A549 treated with Mapracorat at 1 μM for 4 hours (cell line): ENCODE measurements at places on chromosomes 5 and 9. TPM values are rescaled to one million over a fixed set of nuclear protein-coding genes. Genes with fewer than 3 reads are reported as not detected.

Gene GGTA1
- not detected in 5 replicates for total RNA-seq

Gene RACK1
- 3,085 to 3,907 TPM (median 3,262 TPM) in 5 replicates for total RNA-seq

Gene PCDHB13
- total RNA-seq: 0.04 to 0.12 TPM (median 0.05 TPM) in 5 replicates

Gene C1QTNF2
- 0.08 to 0.17 TPM (median 0.13 TPM) in 4 of 5 replicates, not detected in the other for total RNA-seq

Gene PDCD1LG2
- total RNA-seq: 0.16 to 0.29 TPM (median 0.19 TPM) in 5 replicates

Gene SLC34A3
- 0.08 to 0.28 TPM (median 0.09 TPM) in 3 of 5 replicates, not detected in the others for total RNA-seq

Gene HSD17B4
- total RNA-seq: 49.7 to 73.3 TPM (median 58.8 TPM) in 5 replicates

Gene SOWAHA
- total RNA-seq: 0.08 to 0.17 TPM (median 0.09 TPM) in 5 replicates

Gene GRIN3A
- total RNA-seq: not detected in 5 replicates

Gene TAS2R1
- not detected in 5 replicates for total RNA-seq

Gene LEAP2
- total RNA-seq: 0.46 to 1.4 TPM (median 0.90 TPM) in 5 replicates

Gene GPX8
- total RNA-seq: 30.9 to 38.0 TPM (median 34.0 TPM) in 5 replicates

Gene ARRDC1
- total RNA-seq: 45.8 to 64.4 TPM (median 54.5 TPM) in 5 replicates

Gene PRRX2
- 5.4 to 9.8 TPM (median 9.4 TPM) in 5 replicates for total RNA-seq

Gene CAAP1
- 14.9 to 25.0 TPM (median 17.6 TPM) in 5 replicates for total RNA-seq

Gene NUTM2F
- 0.06 to 0.07 TPM in 2 of 5 replicates, not detected in the others for total RNA-seq

Gene CPLANE1
- 3.0 to 6.1 TPM (median 3.7 TPM) in 5 replicates for total RNA-seq

Gene EXD3
- 4.0 to 6.6 TPM (median 6.0 TPM) in 5 replicates for total RNA-seq

Gene GAS1
- 0.05 to 0.10 TPM (median 0.08 TPM) in 4 of 5 replicates, not detected in the other for total RNA-seq

Gene RUSC2
- 24.4 to 34.4 TPM (median 34.1 TPM) in 5 replicates for total RNA-seq

Gene IFNK
- total RNA-seq: not detected in 5 replicates

Gene BARHL1
- total RNA-seq: 0.07 TPM in 1 of 5 replicates, not detected in the others

Gene CNTNAP3B
- 12.4 to 17.5 TPM (median 14.8 TPM) in 5 replicates for total RNA-seq

Gene UHRF2
- 23.2 to 31.8 TPM (median 28.3 TPM) in 5 replicates for total RNA-seq

Gene NMUR2
- total RNA-seq: 0.08 to 0.21 TPM (median 0.09 TPM) in 4 of 5 replicates, not detected in the other

Gene ADAMTS16
- 1.3 to 1.6 TPM (median 1.5 TPM) in 5 replicates for total RNA-seq

Gene CCDC171
- 0.26 to 0.40 TPM (median 0.37 TPM) in 5 replicates for total RNA-seq

Gene MLANA
- not detected in 5 replicates for total RNA-seq

Gene IFNB1
- not detected in 5 replicates for total RNA-seq

Gene IFNA13
- total RNA-seq: not detected in 5 replicates

Gene CARD6
- 2.6 to 3.5 TPM (median 3.1 TPM) in 5 replicates for total RNA-seq

Gene CCDC192
- not detected in 5 replicates for total RNA-seq

Gene AQP7
- total RNA-seq: 0.27 to 0.59 TPM (median 0.34 TPM) in 5 replicates

Gene PPP1R26
- 13.0 to 20.2 TPM (median 18.7 TPM) in 5 replicates for total RNA-seq

Gene MTAP
- 4.9 to 17.0 TPM (median 7.1 TPM) in 5 replicates for total RNA-seq

Gene PRR7
- 14.7 to 37.7 TPM (median 32.5 TPM) in 5 replicates for total RNA-seq

Gene GLRA1
- not detected in 5 replicates for total RNA-seq

Gene PCSK5
- 1.1 to 1.8 TPM (median 1.5 TPM) in 5 replicates for total RNA-seq

Gene GM2A
- total RNA-seq: 16.1 to 18.1 TPM (median 17.1 TPM) in 5 replicates

Gene SCGB3A2
- total RNA-seq: not detected in 5 replicates

Gene PCDHGB4
- total RNA-seq: 0.55 to 1.0 TPM (median 0.97 TPM) in 5 replicates

Gene OTP
- 0.05 to 0.13 TPM (median 0.08 TPM) in 5 replicates for total RNA-seq

Gene FRMPD1
- total RNA-seq: 0.03 to 0.10 TPM (median 0.05 TPM) in 5 replicates

Gene OR1Q1
- not detected in 5 replicates for total RNA-seq

Gene QRFP
- total RNA-seq: not detected in 5 replicates

Gene GMCL2
- total RNA-seq: not detected in 5 replicates

Gene DMRT3
- total RNA-seq: not detected in 5 replicates

Gene RELL2
- 3.5 to 5.4 TPM (median 4.5 TPM) in 5 replicates for total RNA-seq

Gene PCDHGA8
- 0.02 to 0.06 TPM (median 0.06 TPM) in 3 of 5 replicates, not detected in the others for total RNA-seq

Gene TNFAIP8
- total RNA-seq: 13.8 to 24.8 TPM (median 15.7 TPM) in 5 replicates

Gene PCDHA13
- 0.05 to 0.06 TPM in 2 of 5 replicates, not detected in the others for total RNA-seq

Gene CD274
- total RNA-seq: 1.4 to 2.3 TPM (median 1.6 TPM) in 5 replicates

Gene GTF3C4
- total RNA-seq: 16.1 to 19.2 TPM (median 17.9 TPM) in 5 replicates

Gene OR2V1
- not detected in 5 replicates for total RNA-seq

Gene C6
- total RNA-seq: not detected in 5 replicates
